ENCODE measurements at places on chromosomes 5 and 9. TPM values are rescaled to one million over a fixed set of nuclear protein-coding genes. Genes with fewer than 3 reads are reported as not detected.

DNA sequence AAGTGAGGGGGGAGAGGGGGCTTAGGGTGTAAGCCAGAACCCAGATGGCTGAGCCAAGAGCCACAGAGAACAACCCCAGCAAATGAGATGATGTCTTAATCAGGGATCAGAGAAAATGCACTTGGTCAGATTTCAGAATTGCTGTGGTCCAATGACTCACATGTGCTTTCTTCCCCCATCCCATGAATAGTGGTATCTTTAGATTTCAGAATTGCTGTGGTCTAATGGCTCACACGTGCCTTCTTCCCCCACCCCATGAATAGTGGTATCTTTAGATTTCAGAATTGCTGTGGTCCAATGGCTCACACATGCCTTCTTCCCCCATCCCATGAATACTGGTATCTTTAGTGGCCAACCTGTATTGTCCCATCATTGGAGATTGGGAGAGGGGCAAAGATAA is 59.9 kb downstream of the IRX2 start:
- peak; percentile 29 for DNase-seq

DNA sequence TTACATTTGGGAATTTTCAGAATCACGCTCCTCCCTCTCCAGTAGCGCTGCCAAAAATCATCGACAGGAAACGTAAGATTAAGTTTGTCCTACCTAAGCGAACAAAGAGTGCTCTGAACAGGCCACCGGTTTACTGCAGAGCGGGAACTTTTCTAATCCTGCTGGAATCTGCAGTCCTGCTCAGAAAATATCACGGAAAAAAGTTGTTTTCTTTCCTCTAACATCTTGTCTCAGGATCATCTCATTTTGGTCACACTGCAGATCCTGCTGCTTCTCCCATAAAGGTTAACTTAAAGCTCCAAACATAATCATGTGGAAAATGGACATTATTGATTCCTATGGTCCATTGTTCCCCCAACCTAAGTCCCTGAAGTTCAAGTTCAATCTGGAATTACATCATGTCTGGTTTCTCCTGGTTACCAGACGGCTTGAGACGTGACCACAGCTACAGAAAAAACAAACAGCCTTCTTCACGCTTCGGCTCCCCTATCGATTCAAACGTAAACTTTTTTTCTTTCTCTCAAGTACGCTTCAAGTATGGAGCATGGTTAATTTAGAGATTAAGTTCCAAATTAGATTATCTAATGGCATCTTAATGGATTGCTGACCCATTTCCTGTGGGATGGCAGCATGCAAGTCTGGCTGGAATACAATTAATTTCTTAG is 217.6 kb downstream of the NFIB start:
- DNase-seq, result peak; percentile 68

DNA sequence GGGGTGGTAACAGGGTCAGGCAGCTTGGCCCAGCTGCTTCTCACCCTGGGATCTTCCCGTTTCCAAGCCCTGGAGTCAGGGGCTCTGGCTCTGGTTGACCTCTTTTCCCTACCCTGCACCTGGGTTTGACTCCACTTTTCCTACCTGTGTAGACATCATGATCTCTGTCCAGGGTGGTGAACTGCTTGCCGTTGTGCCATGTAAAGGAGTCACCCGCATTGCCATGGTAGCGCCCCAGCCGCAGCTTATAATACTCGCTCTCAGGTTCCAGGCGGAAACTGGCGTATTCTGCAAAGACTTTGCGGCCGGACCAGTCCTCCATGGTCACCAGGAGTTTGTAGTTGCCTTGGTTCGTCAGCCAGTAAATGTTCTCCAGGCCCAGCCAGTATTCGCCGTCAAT is 30.9 kb downstream of the ANGPTL2 start:
- no peak for DNase-seq

DNA sequence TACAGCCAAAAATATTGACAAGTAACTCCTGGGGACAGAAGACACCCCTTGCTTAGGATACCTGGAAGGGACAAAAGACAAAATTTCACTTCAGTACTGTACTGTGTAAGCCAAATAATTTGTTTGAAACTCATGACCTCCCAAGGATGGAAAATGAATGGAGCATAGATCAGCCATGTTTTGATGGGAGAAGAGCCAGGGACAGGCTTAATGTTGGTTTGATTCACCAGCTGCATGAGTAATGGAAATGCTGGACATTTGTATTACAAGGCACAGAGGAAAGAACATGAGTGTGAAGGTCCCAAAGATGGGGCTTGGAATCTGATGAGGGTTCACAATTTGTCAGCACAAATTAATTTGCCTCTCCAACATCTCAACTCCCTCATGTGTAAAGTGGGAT is 122.8 kb downstream of the ENC1 start:
- peak; percentile 72 for DNase-seq

DNA sequence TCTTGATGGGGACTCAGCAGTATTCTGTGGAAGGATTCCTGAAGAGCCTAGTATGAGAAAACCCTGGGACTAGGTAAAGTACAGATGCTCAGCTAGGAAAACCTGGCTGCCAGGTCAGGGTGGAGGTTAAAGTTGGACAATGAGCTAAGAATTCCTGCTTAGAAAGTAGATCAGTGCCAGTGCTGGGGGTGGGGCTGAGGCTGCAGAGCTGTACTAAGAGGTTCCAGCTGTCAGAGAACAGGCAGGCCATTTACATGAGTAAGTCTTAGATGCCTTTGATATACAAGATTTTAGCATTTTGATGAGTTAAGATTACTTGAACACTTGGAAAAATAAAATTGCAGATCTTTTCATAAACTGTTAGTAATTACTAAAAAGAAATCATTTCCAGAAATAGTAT is 332.3 kb upstream of the NUDT12 start:
- DNase-seq, result peak; percentile 44

DNA sequence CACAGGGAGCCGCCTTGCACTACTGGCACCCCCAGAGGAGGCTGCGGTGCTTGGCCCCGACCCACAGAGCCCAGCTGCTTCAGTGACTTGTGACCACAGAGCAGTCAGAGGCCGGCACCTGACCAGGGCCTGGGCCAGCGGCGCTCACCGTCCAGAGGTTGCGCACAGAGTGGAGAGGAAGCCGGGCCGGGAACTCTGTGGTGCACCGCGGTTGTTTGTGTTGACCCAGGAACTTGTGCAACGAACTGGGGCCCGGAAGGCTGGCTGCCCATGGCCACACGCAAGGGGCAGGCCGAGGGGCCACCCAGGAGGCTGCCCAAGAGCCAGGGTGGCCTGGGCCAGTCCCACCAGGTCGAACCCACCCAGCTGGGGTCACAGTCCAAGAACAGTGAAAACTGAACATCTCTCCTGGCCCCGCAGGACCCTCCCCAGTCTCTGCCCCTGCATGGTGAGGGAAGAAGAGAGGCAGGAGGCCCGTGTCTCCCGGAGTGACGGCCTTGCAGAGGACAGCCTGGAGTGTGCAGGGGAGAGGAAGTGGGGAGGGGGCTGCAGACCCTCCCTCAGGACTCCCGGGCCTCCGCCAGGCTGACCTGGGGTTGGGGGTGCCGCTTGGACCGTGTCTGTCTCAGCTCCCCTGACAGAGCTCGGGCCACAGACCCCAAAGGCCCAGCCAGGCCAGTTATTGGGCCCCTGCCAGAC is 42.8 kb upstream of the EGFL7 start:
- DNase-seq, result peak; percentile 9

GRCh38 chr5:175477440-175477839 is 920 bp upstream of the SFXN1 start:
- no peak for DNase-seq

GRCh38 chr5:33282696-33283095 is 158.1 kb upstream of the TARS1 start:
- DNase-seq, result no peak

DNA sequence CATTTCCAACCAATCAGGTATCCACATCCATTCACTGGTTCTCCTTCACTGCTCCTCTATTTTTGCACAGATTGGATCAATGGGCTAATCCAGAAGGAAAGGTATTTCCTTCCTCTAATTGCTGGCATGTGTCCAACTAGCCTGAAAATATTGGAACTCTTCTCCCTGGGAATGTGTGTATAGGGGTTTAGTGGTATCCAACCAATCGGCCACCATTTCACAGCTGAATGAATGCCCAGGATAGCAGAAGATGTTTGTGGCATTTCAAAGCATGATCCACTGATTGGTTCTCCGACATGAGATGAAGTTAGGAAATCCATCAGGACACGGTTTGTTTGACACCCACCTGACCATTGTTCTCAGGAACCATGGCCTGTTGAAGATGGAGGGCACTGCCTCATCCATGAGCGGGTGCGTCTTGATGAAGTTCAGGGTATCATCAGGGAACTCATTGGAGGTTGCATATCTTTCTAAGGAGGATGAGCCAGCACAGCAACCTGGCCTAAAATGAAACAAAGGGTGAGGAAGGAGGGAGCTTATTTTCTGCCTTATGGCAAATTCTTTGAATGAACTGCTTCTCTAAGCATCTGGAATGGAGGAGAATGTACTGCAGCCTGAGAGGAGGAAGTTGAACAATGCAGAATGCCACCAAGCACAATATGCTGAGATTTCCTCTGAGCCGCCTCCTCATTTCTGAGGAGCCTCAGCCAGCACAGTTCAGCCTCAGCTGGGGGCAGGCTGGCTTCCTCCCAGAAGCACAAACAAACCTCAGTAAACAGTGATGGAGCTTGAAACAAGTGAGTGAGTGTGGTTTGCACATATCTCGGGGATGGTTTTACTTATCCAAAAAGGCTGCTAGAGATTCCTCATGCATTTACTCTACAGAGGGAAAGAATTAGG is 94.6 kb downstream of the SEMA6A start:
- peak; percentile 15 for DNase-seq

GRCh38 chr5:16690243-16690852 is 73.6 kb upstream of the RETREG1 start:
- DNase-seq, result peak; percentile 64

DNA sequence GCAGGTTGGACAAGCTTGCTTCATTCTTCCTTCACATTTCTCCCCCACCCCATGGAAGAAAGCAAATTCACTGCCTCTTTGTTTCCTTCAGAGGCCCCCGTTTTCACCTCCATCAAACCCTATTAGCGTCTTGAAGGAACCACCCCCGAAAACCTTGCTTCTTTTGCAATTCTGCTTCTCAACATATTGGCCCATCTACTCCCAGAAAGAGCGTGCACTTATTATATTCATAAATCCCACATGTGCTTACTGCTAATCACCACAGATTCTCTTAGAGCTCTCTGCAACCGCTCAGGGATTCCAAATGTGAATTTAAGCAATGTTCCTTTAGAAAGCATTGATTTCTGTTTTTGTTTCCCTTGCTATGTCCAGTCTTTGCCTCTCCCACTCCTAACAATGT is 1.1 kb downstream of the F2RL2 start:
- DNase-seq, result no peak

CCDC192 gene
- not detected for polyA plus RNA-seq

ACSL6 gene
- polyA plus RNA-seq, result 0.02 TPM

COL5A1 gene
- polyA plus RNA-seq, result 109 TPM

WNT8A gene
- not detected for polyA plus RNA-seq
